ENCODE measurements at places on chromosomes 1 and 21. TPM values are rescaled to one million over a fixed set of nuclear protein-coding genes. Genes with fewer than 3 reads are reported as not detected.

The OR2T33 gene
- total RNA-seq = not detected

The MNDA gene
- total RNA-seq = not detected

The SPATA17 gene
- total RNA-seq = 7.2 TPM

The CYP4Z1 gene
- not detected for total RNA-seq

DNA sequence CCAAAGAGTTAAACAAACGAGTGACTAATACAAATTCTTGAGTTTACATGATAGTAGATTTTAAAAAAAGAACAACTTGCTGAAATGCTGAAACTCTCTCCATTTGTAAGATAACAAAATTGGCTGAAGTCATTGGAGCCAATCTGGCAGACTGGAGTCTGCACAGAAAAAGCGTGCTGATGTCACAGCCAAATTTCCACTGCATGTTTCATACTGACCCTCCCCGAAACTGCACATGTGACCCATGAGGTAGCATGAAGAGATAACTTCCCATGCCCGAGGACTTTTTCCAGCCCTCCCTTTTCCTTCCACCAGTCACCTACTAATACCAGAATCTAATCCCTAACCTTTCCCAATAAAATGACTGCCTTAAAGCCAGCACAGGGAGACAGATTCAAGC is 1.2 kb upstream of the LELP1 start:
- DNase-seq = no peak
- H3K4me3 ChIP-seq = no peak overlapping the region
- no peaks in the 10 kb centered on the region for H3K4me1 ChIP-seq
- H3K36me3 ChIP-seq = no peaks in the 10 kb centered on the region

GRCh38 chr1:226974544-226975258 is 34.6 kb downstream of the COQ8A start:
- peaks cover 17% of the 10 kb centered on the region for H3K4me1 ChIP-seq
- H3K36me3 ChIP-seq = peaks cover 7% of the 10 kb centered on the region
- H3K4me3 ChIP-seq = peak overlapping the region; percentile 72
- H3K27me3 ChIP-seq = no peaks in the 10 kb centered on the region

GRCh38 chr1:16442265-16442664 is 1.7 kb downstream of the NECAP2 start:
- H3K4me3 ChIP-seq = peak overlapping the region; percentile 94
- no peak for DNase-seq
- no peak overlapping the region for H3K27ac ChIP-seq
- peaks cover 4% of the 10 kb centered on the region for H3K36me3 ChIP-seq
- H3K27me3 ChIP-seq = no peaks in the 10 kb centered on the region

GRCh38 chr21:46193829-46194373 is 9.6 kb upstream of the SPATC1L start:
- H3K4me1 ChIP-seq = peaks cover 6% of the 10 kb centered on the region
- H3K4me3 ChIP-seq = no peak overlapping the region
- peak; percentile 50 for DNase-seq
- H3K27ac ChIP-seq = no peak overlapping the region

DNA sequence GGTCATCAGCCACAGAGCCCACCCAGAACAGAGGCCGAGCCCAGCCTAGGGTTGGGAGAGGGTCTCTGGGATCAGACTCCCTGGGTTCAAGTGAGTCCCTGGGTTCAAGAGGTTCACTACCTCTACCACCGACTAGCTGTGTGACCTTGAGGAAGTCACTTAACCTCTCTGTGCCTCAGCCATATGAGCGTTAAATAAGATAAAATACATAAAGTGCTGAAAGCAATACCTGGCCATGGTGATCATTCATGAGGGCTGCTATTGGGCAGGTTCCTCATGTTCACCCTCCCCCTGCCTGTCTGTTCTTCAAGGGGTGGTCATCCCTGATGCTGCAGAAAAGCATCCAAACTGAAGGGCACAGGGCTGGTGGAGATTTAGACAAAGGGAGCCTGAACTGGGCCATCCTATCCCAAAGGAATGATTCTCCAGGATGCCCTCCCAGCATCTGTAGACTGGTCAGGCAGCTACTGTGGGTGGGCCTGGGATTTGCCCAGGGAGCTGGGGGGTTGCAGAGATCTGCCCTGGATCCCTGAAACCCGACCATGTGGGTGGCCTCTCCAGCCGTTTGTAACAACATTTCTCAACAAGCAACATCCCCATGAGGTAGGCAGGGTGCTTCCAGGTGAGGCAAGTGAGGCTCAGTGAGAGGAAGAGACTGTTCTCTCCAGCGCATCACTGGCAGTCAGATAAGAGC is 196.6 kb downstream of the MATN1 start:
- no peak overlapping the region for H3K27ac ChIP-seq
- H3K4me1 ChIP-seq = peaks cover 21% of the 10 kb centered on the region
- H3K27me3 ChIP-seq = peaks cover 12% of the 10 kb centered on the region
- H3K36me3 ChIP-seq = no peaks in the 10 kb centered on the region
- DNase-seq = peak; percentile 42

DNA sequence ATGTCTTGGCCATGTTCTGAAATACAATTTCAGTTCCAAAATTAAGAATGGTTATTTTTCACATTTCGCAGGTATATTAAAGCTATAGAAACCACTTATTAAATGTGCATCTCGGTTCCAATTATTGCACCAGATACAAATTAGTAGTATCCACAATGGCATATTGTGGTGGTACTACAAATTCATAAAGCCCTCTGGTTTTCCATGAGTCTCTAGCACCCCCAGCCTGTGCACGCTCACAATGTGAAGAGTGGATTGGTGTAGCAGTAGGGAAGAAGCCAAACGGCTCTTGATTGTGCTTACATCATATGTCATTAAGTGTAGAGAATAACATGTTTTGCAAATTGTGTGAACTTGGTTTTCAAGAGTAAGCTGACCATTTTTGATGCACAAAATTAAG is 1.9 kb upstream of the BRINP3 start:
- H3K36me3 ChIP-seq = no peaks in the 10 kb centered on the region
- no peak for DNase-seq
- peaks cover 63% of the 10 kb centered on the region for H3K27me3 ChIP-seq
- no peak overlapping the region for H3K27ac ChIP-seq
- H3K4me3 ChIP-seq = peak overlapping the region; percentile 90
- H3K4me1 ChIP-seq = peaks cover 5% of the 10 kb centered on the region

GRCh38 chr1:232509570-232509969 is 120.4 kb downstream of the SIPA1L2 start:
- DNase-seq = no peak
- peaks cover 21% of the 10 kb centered on the region for H3K36me3 ChIP-seq

Data from type B pancreatic cell (in vitro differentiated cells).